RCC 7860 (cell line): ENCODE measurements at places on chromosomes 16 and 17.

DNA sequence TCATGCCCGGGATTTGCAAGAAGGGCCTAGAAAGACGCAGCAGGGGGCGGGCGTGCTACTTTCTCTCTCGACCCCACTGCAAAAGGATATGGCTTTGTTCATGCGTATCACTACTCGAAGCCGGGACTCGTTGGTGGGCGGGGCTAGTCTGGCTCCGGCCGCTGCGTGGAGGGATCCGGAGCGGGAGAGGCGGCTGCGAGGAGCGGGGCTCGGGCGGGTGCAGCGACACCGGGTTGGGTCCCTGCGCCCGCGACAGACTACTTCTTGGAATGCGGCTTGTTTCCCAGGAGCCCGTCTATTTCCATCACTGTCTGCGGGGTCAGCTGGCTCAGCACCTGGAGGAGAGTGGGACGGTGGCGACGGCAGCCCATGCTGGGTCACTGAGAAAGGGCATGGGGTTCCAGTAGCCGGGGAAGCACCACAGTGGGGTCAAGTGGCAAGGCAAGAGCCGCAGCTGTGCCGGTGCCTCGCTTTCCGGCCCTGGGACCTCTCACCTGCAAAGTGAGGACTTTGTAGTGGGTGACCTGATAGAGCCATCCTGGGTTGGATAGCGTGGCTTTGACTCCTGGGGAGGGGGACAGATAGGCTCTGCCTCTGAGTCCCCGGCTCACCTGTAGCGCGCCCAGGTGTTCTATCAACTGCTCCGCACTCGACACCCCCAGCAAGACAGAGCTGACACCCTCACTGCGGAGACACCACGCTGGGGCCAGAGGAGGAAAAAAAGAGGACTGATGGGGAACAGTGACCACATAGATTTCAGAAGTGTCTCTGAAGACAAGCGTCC, 6.6 kb downstream of the KCNAB3 start:
- DNase-seq, result no peak

DNA sequence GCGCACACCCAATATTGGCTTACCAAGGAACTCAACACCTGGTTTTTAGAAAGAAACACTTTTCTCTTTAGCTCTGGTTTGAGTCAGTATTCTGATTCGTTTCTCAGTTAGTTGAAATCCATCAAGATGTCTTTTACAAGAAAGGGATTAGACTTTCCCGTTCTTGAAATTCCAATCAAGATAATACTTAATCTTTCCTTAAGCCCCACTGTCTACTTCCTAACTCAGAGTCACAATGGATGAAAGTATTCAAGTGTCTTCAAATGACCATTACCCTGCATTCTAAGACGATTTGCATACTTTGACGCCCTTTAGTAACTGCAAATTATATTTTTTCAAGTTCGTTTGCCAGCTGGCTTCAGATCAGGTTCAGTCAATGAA, 189.8 kb downstream of the USP22 start:
- no peak for DNase-seq

DNA sequence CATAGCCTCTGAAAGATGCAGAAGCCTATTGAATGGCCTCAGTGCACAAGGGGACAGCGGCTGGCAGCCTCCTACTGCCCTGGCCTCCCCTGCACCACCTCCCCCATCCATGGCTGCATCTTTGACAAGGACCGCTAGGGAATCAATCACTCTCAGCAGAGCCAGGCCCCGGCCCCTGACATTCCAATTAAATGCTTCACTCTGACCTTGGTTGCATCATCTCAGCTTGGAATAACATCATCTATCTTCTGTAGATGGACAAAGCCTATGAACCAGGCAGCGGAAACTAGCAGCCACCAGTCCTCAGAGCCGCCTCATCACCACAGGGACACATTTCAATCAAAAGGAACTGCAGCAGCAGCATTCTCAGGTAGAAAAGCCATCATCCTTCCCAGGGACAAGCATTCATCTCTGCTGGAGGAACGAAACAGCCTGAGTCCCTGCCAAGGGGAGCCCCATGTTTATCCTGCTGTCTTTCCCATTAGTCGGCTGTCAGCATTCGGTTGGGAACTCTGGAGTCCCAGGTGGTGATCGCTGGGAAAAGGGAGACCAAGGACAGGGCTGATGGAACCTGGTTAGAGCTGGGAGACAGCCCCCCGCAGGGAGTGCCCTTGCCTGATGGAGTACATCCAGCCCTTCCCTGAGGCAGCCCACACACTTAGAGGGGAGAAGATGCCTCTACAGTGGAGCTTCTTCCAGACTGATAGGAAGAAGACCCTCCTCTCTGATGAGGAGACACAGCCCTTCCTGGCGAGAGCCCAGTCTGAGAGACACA, 11.5 kb upstream of the TMEM132E start:
- DNase-seq, result no peak

- peak; percentile 49 for DNase-seq
Measured at GRCh38 chr17:75980188-75981018, 1.4 kb downstream of the TEN1 start.

DNA sequence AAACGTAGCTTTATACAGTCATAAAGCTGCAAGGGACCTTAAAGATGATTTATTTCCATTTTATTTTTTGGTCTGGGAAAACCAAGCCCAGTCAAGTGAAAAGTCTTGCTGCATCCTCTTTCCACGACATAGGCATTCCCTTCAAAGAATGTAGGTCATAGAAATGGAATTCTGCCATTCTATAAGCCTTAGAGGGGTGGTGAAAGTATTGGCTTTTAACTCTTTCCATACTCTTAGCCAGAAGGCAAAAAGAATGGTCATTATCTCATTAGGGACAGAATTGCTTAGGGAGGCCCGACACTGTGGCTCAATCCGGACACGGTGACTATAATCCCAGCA, 7.9 kb upstream of the MSL1 start:
- DNase-seq, result peak; percentile 59

- DNase-seq, result no peak
Measured at GRCh38 chr17:18247613-18248001, 10.9 kb downstream of the FLII start.

GRCh38 chr16:84845496-84846002, 25.8 kb downstream of the CRISPLD2 start:
- DNase-seq, result no peak

- DNase-seq, result no peak
Measured at GRCh38 chr17:61904094-61904710, 23.6 kb downstream of the INTS2 start.
